ENCODE measurements at places on chromosomes 6 and 20.

GRCh38 chr20:53899351-53900167 is 170.8 kb downstream of the BCAS1 start:
- DNase-seq, result peak; percentile 35

DNA sequence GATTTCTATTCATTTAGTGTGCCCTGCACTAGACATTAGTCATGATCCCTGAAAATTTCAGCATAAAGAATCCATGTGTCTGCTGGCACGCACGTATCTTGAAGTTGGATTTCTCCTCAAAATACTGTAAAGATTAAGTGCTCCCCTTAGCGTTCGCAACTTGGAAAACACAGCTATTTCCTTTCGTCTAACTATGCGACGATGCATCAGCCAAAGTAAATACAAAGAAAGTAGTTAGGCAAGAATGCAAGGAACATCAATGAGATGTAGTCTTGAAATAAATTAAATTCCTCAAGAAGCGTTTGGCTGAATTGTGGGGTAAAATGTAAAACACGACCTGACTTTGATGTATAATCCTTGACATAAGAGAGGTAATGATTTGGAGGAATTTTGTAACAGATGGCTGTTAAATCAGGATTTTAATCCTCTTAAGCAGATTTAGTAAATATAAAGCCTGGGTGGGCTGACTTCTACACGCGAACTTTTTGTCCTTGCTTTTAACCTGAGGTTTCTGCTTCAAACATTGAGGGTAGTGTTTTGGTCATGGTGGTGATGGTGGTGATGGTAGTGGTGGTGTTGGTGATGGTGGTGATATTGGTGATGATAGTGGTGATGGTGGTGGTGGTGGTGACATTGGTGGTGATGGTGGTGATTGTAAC is 88.2 kb downstream of the FOXF2 start:
- DNase-seq, result no peak

DNA sequence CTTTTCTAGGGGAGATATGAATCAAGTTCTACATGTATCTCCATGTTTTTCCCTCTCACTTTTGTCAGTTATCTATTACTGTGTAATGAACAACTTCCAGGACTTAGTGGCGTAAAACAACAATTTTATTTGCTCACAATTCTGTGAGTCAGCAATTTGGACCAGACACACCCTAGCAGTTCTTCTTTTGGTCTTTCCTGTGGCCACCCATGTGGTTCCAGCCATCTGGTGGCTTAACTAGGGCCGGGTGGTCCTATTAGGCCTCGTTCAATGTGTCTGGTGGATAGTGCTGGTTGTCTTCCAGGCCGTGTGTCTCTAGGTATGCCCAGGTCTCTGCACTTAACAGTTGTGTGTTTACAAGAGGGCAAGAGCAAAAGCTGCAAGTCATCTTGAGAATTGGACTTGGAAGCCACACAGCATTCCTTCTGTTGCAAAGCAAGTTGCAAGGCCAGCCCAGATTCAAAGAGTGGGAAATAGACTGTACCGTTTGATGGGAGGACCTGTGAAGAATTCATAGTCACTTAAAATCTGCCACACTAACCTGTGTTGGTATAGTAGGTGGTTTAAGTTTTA is 20.8 kb upstream of the SLC35D3 start:
- no peak for DNase-seq

DNA sequence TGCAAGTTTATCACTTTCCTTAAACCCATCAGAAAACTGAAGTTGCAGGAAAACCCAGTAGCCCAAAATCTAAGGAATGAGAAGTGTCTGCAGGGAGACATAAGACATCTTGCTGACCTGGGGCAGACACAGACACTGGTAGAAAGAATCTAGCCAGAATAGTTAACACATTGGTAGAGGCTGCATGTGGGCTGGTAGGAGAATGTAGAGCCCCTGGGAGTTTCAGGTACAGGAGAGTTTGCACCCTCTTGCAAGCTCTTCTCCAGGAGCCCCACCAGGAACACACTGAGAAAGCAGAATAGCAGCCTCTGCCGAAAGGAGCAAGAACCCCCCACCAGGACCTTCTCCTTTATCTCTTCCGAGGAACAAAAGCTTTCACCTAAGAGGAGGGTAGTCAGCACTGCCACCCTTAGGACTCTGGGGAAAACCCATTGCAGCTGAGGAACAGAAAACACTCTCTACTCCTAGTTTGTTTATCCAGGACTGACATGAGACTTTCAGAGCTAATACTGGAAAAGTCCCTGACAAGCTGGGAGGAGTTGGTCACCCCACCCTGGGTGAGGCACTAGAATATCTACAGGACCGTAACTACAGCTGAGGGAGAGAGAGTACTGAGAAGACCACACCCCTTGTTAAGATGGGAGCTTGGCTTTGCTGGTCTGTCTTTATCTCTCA is 10.5 kb upstream of the OGFRL1 start:
- no peak for DNase-seq

- DNase-seq, result no peak
These were observed 66.4 kb downstream of the PKHD1 start for GRCh38 chr6:52020945-52021570.

Data from retina (tissue), 1 donor.